ENCODE measurements at places on chromosomes 1 and 21.

DNA sequence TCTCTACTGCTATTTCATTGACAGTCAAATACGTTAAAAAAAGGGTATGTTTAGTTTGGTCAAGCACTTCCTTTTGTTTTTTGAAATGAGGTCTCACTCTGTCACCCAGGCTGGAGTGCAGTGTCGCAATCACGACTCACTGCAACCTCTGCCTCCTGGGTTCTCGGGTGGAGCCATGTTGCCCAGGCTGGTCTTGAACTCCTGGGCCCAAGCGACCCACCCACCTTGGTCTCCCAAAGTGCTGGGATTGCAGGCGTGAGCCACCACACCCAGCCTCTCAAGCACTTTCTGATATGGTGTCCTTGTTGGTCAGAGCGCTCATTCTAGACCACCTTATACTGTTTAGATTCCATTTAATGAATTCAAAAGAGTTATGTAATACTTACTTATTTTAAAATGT, 20.9 kb upstream of the RHBDL2 start:
- no peak for DNase-seq

DNA sequence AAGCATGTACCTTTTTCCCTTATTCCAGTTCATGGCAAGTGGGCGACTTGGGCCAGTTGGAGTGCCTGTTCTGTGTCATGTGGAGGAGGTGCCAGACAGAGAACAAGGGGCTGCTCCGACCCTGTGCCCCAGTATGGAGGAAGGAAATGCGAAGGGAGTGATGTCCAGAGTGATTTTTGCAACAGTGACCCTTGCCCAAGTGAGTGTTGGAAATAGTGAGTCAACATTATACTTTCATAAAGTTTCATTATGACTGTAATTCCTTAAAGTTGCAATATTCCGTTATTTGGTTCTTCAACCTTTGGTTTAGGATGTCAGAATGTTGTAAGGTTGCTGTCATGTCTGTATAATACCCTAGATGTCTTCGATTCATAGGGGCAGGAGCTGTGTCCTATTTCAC, 230.5 kb downstream of the TPR start:
- no peak for DNase-seq

GRCh38 chr1:209748620-209749019, 7.2 kb upstream of the TRAF3IP3 start:
- no peak for DNase-seq

DNA sequence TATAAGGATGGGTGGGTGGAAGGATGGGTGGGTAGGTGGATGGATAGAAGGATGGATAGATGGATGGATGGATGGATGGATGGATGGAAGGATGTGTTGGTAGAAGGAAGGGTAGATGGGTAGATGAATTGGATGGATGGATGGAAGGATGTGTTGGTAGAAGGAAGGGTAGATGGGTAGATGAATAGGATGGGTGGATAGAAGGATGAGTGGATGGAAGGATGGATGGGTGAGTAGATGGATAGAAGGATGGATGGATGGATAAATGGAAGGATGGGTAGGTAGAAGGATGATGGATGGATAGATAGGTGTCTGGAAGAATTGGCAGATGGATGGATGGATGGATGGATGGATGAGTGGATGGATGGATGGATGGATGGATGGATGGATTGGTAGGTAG, 6.0 kb downstream of the MASP2 start:
- no peak for DNase-seq

- no peak for DNase-seq
These were observed 74.0 kb downstream of the ATP5PO start for GRCh38 chr21:33841561-33841960.

DNA sequence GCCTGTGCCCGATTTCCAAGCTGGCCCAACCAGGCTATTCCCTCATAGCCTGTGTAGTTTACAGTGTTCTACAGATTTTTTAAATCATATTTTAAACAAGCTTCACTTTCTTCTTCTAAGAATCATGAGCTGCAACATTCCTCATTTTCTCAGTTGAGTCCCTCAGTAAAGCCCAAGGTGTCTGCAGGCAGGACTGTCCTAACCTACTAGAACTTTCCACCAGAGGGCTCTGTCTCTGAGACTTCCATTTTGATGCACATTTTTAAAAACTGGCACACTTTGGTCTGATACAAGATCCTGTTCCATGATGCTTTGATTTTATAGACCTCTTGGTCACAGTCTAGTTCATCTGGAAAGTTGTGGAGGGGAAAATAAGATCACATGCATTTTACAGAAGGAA, 21.6 kb upstream of the SLAMF6 start:
- DNase-seq, result peak; percentile 26

GRCh38 chr1:201253411-201253810, 29.9 kb upstream of the PKP1 start:
- DNase-seq, result peak; percentile 71

DNA sequence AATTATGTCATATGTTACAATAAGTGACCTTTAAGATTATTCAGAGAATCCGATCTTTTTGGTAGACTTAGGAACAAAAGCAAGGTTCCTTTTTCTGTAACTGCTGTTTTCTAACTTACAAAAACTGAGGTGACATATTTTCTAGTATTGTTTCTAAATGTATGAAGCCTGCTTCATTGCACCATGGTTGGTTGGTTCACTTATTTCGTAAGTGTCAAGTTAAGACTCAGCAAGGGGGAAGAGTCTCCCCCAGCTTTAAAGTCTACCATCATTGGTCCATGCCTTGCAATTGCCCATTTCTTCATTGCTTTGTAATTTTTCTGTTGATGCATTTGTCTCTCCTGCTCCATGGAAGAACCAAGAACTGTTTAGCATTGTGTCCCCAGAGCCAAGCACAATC, 136.9 kb downstream of the DISC1 start:
- DNase-seq, result no peak

DNA sequence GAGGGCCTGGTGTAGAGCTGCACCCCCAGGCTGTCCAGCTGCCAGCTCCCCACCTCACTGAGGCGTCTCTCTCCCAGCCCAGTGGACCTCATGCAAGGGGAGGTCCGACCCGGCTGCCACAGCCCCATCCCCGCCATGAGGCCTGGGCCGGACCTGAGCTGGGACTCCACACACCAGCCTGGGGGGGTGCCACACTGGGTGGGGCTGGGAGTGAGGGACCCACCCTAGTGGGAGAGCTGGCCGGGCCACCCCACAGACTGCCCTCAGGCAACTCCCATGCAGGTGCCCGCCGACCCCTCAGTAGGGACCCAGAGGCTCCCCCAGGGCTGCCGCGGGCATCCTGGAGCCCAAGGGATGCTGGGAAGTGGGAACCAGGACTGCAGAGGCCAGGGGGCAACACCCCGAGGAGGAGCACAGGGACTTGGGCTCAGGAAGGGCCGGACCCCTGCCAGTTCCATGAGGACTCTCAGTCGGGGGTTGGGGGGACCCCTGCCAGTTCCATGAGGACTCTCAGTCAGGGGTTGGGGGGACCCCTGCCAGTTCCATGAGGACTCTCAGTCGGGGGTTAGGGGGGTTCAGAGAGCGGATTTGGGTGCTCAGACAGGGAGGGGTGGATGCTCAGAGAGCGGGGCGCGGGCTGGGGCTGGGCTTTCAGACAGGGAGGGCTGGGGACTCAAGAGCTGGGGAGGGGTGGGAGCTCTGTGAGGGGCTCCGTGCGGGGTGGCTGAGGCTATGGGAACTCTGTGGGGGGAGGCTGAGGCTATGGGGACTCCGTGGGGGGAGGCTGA, 1.2 kb upstream of the RNF223 start:
- no peak for DNase-seq

- DNase-seq, result no peak
These were observed 113.8 kb upstream of the KCNK1 start for GRCh38 chr1:233500106-233500505.

DNA sequence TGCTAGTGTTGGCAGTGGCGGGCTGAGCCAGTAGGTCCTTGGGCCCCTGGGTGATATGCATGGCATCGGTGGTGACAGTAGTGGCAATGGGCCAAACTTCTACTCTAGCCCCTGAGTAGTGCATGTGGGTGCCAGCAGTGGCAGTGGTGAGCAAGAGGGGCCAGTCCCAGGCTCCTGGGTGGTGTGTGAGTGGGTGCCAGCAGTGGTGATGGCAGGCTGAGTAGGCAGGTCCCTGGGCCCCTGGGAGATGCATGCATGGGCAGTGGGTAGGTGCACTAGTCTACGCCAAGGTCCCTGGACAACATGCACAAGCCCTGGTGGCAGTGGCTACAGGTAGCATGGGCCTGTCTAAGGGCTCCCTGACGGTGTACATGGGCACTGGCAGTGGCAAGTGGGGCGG, 24.6 kb upstream of the TTC22 start:
- DNase-seq, result no peak

- no peak for DNase-seq
These were observed 159.3 kb downstream of the TSEN15 start for GRCh38 chr1:184210862-184211261.

DNA sequence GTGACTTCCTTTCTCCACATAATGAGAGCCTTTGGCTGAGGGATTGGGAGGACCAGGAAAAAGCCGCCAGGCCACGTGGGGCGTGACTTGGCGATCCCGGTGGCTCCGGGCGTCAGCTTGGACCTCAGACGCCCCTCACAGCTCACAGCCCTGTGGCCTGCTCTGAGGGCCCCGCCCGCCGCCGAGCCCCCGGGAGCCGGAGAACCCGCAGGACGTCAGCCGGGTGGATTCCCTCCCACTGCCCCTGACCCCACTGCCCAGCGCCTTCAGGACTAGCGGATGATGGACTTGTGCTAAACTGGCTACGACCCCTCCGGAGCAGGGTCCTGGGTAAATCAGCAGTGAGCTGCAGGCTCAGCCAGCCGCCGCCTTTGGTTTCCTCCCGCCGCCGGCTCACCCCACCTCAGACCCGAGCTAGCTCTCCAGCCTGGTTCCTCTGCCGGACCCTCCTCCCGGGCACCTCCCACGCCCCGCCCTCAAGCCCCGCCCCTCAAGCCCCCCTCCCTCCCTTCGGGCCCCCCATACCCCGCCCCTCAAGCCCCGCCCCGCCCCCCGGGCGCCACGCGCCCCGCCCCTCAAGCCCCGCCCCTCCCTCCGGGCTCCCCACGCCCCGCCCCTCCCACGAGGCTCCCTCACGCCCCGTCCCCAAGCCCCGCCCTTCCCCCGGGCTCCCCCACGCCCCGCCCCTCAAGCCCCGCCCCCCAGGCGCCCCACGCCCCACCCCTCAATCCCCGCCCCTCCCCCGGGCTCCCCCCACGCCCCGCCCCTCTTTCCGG, 10.0 kb upstream of the FAAP20 start:
- no peak for DNase-seq

DNA sequence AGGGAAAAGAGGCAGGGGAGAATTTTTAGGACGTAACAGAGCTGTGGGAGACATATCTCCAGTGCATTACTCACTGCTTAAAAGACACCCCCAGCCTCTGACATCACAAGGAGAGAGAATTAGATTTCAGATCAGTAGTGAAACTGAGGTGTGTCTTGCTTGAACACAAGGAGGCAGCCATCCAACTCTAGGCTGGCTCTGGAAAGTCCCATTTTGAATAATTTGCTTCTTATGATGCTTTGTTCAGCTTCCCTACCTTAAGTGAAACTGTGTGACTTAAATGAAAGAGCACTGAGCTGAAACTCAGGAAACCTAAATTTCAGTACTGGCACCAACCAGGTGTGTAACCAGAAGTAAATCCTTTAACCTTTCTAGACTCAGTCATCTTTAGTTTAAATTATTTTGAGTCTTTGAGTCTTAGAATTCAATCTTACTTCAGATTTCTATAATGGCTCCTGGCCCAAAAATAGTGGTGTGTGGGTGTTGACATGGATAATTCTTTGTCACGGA, 251.6 kb upstream of the SGIP1 start:
- no peak for DNase-seq

DNA sequence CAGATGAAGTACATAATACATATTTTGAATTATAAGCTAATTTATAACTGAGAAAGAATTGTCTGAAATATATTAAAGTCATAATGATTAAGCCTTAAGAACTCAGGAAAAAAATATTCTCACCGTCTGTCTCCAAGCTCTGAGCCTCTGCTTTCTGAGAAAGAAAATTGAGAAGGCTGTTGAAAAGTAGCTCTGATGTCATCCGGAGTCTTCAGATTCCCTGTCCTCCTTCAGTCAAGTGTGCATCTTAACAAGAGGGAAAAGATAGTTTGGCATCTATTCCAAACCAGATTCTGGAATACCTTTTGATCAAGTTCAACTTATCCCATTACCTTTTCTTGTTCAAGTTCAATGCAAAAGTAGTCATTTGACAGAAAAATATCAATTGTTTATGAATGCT, 50.6 kb downstream of the NRIP1 start:
- DNase-seq, result no peak

GRCh38 chr1:147745271-147745670, 15.1 kb downstream of the GJA5 start:
- DNase-seq, result no peak

DNA sequence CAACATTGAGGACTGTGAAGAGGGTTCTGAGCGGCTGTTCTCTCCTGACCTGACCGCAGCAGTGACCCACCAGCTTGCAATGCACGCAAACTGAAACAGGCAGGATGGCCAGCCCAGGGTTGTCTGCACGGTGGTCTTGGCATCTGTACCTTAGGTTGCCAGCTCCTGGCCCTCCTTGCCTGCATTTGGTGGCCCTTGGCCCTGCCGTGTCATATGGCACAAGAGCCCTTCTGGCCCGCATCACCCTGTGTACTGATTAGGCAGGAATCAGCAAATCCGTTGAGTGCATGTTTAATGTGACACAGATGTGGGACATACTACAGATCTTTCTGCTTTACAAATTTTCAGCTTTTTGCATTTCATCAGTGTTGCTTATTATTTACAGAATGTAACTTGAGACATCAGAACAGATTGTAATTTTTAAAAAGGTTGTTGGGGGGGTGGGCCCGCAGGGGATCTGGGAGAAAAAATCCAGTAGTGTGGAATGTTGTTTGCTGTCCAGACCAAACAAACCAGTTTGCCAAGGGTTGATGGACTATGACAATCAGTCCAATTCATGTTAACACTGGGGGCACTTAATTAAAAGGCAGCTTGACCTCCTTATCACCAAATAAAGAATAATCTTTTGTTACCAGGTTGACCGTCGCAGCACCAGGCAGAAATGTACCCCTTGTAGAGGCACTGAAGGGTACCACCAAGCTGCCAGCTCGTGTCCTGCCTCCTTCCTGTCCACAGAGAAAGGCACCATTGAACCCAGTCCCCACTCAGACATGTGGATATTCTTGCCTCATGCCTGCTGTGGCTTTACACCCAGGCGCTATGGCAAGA, 132.6 kb downstream of the DHRS3 start:
- peak; percentile 62 for DNase-seq

- no peak for DNase-seq
These were observed 10.1 kb downstream of the LRRC71 start for GRCh38 chr1:156930483-156930882.

DNA sequence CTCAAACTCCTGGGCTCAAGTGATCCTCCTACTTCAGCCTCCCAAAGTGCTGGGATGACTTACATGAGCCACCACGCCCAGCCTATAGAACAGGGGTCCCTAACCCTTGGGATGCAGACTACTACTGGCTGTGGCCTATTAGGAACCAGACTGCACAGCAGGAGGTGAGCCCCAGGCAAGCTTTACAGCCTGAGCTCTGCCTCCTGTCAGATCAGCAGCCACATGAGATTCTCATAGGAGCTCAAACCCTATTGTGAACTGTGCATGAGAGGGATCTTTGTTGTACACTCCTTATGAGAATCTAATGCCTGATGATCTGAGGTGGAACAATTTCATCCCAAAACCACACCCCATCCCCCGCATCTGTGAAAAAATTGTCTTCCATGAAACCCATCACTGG, 13.4 kb upstream of the PSMB4 start:
- DNase-seq, result no peak
